ENCODE measurements at places on chromosomes 3 and 15.

- DNase-seq, result no peak
These were observed 252.1 kb downstream of the CPNE4 start for GRCh38 chr3:131782751-131783150.

DNA sequence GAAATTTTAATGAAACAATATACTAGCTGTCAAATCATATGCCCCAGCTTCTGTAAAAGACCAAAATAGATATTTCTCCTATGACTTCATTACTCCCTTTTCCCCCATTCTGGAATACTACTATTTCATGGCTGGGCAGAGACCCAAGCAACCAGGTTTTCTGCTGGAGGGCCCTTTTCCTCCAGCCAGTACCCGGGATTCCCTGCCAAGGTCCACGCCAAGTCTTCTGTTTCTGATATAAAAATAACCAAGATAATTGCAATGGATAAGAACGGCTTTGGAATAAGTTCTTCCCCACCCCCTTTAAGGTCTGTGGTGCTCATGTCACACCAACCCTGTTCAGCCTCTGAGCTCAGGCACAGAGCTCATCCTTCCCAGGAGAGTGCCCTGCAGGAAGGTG is 17.2 kb upstream of the NMNAT3 start:
- no peak for DNase-seq

- DNase-seq, result no peak
These were observed 253.1 kb downstream of the CGGBP1 start for GRCh38 chr3:87805670-87806069.

DNA sequence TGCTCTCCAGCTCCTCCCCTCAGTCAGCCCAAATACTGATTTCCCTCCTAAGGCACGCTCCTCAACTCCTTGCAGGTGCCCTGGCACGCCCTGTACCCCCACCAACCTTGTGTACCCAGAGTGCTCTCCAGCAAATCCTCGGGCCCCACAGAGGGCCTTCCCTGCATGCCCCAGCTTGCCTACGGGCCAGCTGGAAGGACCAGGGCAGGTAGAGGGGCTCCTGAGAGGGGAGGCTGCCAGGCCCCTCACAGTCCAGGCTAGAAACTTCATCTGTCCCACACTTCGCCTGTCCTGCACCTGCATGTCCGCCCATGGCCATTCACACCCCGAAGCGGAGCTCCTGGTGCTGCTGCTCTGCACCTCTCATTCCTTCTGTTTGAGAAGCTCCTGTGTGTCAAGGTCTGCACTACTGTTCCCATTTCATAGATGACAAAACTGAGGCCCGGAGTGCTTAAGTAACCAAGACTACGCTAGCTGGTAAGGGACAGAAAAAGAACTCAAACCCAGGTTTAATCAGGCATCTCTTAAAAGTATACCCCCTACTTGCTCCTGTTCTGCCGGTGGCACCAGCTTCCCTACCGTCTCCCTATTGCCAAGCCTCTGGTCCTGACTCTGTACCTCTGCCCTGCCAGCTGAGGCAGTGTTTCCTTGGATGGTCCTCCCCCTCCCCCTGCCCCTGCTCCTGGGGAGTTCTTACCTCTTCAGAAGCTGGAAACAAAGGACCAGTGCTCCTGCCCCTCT is 35.6 kb downstream of the ZXDC start:
- DNase-seq, result no peak

- DNase-seq, result peak; percentile 34
These were observed 135.1 kb upstream of the RASGRP1 start for GRCh38 chr15:38699633-38700230.

- DNase-seq, result no peak
These were observed 64.7 kb downstream of the STARD9 start for GRCh38 chr15:42640109-42640508.

- no peak for DNase-seq
These were observed 389.0 kb upstream of the C2CD4B start for GRCh38 chr15:62553911-62554563.

GRCh38 chr3:159987291-159987711 is 1.3 kb upstream of the IL12A start:
- no peak for DNase-seq

GRCh38 chr15:29736744-29737020 is 85.6 kb downstream of the TJP1 start:
- no peak for DNase-seq

DNA sequence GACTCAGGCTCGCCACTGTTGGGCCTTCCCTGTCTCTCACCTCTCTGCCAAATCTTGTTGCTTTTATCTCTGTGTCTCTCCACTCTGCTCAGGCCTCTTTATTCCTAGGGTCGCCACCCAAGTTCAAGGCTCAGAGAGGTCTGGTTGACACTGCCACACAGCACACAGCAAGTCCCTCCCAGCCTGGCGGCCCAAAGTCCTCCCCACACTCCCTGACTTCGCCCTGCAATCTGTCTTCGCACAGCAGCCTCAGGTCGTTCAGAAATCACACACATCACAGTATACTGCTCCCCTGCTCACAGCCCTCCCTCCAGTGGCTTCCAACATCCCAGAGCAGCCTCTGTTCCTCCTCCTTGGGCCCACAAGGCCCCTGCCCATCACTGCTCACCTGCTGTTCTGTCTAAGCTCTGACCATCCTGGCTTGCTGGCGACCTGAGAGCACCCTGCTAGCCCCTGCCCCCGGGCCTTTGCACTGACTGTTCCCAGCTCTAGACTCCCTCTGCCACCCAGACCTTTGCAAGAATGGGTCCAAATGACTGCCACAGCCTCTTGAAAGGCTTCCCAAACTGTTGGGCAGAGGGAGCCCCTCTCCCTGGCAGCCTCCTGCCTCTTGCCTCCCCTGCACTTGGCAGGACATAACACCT is 48.4 kb downstream of the MGLL start:
- no peak for DNase-seq

GRCh38 chr15:40047415-40048210 is 8.6 kb upstream of the SRP14 start:
- peak; percentile 43 for DNase-seq

GRCh38 chr3:14397046-14397445 is 5.4 kb upstream of the SLC6A6 start:
- DNase-seq, result no peak

- no peak for DNase-seq
These were observed 230.4 kb downstream of the GABRG3 start for GRCh38 chr15:27201425-27201824.

DNA sequence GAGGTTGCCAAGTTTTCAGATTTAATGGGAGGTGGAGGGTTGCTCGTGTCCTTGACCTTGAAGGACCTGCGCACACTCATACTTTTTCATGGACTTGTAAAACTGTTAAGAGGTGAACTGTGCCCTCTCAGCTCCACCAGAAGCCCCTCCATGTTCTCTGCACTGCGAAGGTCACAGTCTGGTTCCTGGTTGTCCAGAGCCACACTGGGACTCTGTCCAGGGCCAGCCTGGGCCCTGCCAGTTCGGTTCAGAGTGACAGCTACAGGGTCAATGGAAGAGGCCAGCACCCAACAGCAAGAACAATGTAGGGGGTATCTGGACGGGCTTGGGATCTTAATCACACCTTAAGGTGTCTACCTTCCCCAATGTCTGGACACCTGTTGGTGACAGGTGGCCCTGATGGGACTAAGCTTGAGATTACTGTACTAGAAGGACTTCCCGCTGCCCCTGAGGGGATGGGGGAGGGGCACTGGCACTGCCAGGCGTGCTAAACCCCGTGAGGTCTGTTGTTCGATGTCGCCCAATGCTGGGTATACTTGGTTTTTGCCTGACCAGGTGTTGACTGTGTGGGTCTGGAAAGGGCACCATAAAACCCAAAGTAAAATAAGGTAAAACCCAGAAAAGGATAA is 34.7 kb downstream of the GRK7 start:
- DNase-seq, result no peak

DNA sequence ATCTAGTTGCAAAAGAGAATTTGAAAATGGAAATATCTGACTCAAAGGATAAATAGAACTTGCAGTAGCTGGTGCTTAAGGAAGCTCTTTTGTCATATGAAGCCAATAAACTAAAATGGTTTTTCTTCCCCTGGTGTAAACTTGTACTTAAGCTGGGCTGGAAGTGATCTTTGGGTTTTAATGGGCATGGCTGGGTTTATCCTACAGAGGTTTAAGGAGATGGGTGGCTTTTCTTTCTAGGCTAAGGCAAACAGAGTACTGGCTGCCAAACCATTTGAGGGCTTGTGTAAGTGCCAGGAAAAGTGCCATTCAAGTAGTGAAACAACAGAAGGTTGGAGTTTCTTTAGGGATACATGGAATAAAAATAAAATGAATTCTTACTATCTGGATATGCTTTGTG is 12.1 kb upstream of the UTS2B start:
- no peak for DNase-seq

- no peak for DNase-seq
These were observed 101.7 kb downstream of the P3H2 start for GRCh38 chr3:190019006-190019405.

DNA sequence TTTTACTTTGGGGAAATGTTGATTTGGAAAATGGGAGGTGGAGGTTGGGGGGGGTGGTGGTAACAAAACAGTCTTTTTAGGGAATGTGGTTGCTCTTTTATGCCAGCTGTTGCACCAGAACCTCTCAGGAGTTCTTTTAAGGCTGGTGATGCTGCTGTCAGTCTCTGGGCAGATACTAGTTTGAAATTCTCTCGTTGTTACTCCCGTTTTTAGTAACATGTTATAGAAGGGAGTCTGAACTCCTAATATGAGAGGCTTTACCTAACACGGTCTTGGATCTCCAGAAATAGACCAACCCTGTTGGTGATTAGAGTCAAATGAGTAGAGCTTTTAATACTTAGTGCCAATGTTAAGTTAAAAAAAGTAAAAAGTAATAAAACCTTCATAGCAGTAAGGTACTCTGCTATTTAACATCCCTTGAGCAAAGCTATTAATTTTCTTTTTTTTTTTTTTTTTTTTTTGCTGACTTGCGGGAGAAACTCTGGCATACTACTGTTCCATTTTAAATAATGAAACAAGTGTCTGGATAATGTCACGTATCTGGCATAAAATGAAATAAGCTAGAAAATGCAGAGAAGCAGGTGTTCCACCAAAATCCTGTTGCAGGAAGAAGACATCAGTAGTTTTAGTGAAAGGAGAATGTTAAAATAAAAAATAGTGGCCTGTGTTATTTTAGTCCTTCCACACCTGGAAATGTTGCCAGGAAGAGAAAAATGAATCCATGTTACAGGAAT is 156.7 kb downstream of the CACNA1D start:
- no peak for DNase-seq

GRCh38 chr3:20604659-20605058 is 418.7 kb upstream of the SGO1 start:
- DNase-seq, result no peak

DNA sequence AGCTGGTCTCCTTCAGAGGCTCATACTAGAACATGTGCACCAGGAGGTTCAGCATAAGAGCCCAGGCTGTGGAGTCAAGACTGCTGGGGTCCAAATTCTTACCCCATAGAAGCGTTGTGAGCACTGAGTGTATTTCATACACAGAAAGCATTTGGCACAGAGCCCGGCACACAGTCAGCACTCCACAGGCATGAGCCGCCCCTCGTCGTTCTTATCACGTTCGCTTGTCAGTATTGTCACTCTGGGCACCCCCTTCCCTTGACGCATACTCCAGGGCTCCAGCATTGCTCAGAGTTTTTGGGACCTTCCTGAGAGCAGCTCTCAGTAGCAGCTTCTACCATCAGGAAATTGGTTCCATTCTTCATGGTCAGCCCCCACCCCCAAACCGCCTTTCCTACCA is 25.2 kb downstream of the CORO2B start:
- DNase-seq, result no peak

- no peak for DNase-seq
These were observed at the start of gene TNNC1 for GRCh38 chr3:52453496-52454249. Gene TNNC1, minus strand, starts transcription at chr3:52454041. Its CDS starts 26 bp downstream, at chr3:52454015.

DNA sequence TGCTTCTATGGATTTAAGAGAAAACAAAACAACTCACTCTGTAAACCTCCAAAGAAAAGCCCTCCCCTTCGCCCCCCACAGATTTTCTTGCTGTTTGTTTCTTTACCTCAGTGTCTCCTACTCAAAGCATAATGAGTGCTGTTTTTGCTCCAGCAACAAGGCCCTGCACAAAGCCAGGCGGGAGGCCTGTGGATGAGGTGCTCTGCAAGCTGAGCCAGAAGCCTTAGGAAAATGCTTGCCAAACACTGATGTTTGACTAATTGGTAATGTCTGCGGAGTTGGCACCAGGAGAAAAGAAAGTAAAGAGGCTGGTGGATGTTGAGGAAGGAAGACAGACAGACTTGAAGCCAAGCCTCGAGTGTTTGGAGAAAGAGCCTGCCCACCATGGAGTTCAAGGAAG is 99.7 kb downstream of the RARB start:
- no peak for DNase-seq

DNA sequence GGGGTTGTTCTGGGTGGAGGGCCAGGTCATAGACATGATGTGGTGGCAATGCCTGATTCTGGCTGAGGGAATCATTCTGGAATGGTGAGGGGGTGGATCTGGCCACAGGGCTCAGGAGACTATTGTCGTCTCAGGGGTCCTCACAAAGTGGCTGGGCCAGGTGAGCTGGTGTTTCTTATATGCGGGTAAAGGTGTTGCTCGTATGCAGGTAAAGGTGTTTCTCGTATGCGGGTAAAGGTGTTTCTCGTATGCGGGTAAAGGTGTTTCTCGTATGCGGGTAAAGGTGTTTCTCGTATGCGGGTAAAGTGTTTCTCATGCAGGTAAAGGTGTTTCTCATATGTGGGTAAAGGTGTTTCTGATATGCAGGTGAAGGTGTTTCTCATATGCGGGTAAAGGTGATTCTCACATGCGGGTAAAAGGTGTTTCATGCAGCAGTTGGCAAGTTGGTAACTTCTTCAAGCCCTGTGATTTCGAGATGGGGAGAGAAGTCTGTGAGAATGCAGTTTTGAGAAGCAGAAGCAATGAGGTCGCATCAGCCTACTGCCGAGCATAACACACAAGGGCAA is 10.5 kb upstream of the MUC4 start:
- DNase-seq, result no peak

GRCh38 chr3:17514597-17514996 is 227.8 kb downstream of the TBC1D5 start:
- no peak for DNase-seq

DNA sequence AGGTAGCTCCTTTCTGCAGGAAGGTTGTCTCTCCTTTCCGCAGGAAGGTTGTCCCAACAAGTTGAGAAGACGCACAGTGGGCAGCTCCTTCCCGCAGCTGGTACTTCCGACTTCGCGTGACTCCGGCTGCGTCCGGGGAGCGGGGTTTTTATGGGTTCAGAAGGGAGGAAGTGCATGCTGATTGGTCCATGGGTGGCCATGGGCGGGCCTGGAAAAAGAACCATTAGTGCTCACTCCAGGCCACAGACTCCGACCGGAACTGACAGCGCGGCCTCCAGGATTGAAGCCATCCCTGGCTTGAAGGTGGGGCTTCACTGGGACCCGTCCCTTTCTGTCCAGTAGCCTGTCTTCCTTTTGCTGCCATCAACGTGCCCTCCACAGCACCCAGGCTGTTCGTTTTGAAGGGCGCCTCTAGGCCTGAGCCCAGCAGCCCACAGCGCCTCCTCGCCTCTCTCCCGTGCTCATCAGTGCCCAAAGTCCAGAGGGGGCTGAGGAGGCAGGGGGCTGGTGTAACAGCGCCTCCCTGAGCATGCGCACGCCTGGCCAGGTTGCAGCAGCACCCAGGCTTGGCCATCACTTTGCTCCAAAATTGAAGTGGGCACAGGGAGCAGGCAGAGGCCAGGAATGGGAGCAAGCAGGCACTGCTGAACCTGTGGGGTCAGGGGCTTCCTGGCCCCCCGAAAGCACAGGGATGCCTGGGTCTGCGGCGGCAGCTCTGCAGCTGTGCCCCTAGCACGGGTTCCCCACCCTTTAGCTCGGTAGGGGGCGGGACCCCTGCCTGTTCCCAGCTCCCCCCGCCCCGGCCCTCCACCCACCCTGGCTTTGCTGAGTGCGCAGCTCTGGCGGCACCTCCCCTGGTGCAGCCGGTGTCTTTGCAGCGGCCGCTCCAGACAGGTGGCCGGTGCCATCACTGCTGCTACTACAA is 330.6 kb upstream of the MCTP2 start:
- no peak for DNase-seq

Data from activated T-helper 1 cell treated with anti-CD3 and anti-CD28 coated beads, Interleukin-2, amount 50 U/mL, for 16 hours (primary cell).